ENCODE measurements at places on chromosomes 6 and 20.

GRCh38 chr20:8853805-8854338 lies 215.0 kb upstream of the PLCB4 start:
- H3K27ac ChIP-seq = no peak overlapping the region
- H3K4me3 ChIP-seq = no peak overlapping the region
- H3K36me3 ChIP-seq = no peaks in the 10 kb centered on the region
- no peaks in the 10 kb centered on the region for H3K4me1 ChIP-seq

- H3K4me3 ChIP-seq = peak overlapping the region; percentile 92
- peak; percentile 54 for DNase-seq
- H3K27me3 ChIP-seq = no peaks in the 10 kb centered on the region
These were observed 519 bp downstream of the MTRF1L start for GRCh38 chr6:153001767-153002612.

DNA sequence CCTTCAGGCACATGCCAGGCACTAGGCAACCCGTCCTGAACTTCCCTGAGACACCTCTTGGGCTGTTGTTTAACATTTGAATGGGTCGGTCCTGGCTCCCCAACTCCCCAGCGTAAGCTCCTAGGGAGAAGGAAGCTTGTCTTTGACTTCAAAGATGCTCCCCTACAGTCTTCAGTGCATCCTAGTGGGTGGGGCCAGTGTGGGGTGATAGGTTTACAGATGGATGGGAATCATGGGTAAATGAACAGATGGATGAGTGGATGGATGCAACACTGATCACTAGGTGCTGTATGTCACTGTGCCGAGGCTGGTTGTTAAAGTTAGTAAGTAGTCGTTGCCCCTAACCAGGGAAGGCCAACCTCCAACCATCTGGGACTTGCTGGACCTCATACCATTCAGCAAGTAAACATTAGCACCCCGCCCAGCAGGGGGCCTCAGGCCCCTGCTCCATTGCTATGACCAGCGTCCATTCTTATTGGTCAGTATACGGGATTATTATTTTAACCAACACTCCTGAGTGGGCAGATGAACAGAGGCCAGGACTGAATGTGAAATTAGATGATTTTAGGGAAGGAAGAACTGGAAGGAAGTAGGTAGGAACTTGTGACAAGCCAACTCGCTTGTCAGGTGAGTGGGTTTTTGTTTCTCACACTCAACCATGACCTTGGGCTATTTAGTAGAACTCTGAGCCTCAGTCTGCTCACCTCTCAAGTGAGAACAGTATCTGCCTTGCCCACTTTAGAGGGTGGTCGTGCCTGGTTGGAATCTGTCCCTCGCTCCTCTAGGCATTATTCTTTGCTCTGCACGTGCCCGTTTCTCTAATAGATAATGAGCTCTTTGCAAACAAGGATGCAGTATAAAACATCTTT lies 82.9 kb upstream of the FOXP4 start:
- peaks cover 33% of the 10 kb centered on the region for H3K27me3 ChIP-seq
- H3K4me1 ChIP-seq = no peaks in the 10 kb centered on the region
- no peak overlapping the region for H3K27ac ChIP-seq
- peak; percentile 53 for DNase-seq

GRCh38 chr6:53986721-53987521 lies 124.3 kb upstream of the MLIP start:
- no peak overlapping the region for H3K4me3 ChIP-seq
- no peaks in the 10 kb centered on the region for H3K4me1 ChIP-seq
- no peaks in the 10 kb centered on the region for H3K36me3 ChIP-seq
- DNase-seq = no peak
- H3K27me3 ChIP-seq = peaks cover 6% of the 10 kb centered on the region

DNA sequence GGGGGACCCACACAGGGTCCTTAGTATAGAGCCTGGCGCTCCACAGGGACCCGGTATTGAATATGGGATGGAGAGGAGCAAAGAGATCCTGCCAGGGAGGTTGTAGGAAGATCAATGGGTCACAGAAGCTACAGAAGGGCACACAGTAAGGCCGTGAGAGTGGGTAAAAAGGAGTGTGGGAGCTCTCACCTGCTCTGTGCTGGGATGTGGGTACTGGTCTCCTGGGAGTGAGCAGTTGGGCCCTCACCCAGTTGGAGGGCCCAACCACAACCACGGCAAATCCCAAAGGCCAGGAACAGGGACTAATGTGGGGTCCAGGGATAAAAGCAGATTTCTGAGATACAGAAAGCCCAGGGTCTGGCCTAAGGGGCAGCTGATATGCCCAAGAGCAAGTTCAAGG lies 73.4 kb upstream of the RNF24 start:
- peaks cover 16% of the 10 kb centered on the region for H3K4me1 ChIP-seq
- peaks cover 7% of the 10 kb centered on the region for H3K27me3 ChIP-seq
- no peak overlapping the region for H3K27ac ChIP-seq
- no peak overlapping the region for H3K4me3 ChIP-seq

DNA sequence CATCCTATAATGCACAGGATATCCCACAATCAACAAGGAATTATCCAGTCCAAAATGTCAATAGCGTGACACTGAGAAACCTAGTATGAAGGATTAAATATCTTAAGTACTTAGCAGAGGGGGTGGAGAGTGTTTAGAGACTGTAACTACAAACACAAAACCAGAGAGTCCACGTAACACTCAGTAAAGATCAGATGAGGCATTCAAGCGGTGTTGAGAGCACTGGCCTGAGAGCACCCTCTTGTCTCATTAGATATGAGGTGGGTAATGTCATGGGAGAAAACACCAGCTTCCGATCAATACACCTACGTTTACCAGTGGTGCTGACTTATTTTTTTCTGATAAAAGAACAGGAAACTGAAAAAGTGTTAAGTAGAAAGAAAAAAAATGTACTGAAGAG lies 2.3 kb downstream of the FAM184A start:
- peak overlapping the region; percentile 77 for H3K4me3 ChIP-seq
- no peaks in the 10 kb centered on the region for H3K27me3 ChIP-seq
